ENCODE measurements at places on chromosomes 1 and 21.
A peak's percentile ranks its signal among the peaks of the same experiment; 100 is the strongest.

GRCh38 chr1:86957221-86957620, 42.8 kb downstream of the HS2ST1 start:
- DNase-seq: no peak

GRCh38 chr1:178684542-178685000, 40.5 kb upstream of the RALGPS2 start:
- DNase-seq: no peak

GRCh38 chr1:207029701-207030521, 2.6 kb downstream of the C1orf116 start:
- DNase-seq: no peak

- DNase-seq: no peak
These were observed 88.5 kb upstream of the SOD1 start for GRCh38 chr21:31570824-31571566.

GRCh38 chr21:37800057-37800455, 116.2 kb downstream of the KCNJ6 start:
- no peak for DNase-seq

DNA sequence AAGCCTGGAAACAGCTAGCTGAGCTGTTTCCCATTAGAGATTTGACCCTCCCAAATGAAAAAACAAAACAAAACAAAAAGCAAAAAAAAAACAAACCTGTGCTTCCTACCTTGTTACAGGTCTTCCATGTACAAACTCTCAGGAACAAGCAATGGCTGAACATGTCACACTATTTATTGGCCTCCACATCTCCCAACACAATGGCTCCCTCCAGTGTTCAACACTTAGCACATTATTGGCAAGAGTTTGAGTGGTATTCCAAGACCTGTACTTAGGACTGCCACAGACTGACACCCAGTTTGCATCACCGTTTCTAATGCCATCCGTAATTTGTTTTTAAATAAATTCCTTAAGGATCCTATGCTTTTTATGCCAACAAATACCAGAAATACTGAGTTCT, 195.0 kb upstream of the OLFM3 start:
- DNase-seq: no peak

DNA sequence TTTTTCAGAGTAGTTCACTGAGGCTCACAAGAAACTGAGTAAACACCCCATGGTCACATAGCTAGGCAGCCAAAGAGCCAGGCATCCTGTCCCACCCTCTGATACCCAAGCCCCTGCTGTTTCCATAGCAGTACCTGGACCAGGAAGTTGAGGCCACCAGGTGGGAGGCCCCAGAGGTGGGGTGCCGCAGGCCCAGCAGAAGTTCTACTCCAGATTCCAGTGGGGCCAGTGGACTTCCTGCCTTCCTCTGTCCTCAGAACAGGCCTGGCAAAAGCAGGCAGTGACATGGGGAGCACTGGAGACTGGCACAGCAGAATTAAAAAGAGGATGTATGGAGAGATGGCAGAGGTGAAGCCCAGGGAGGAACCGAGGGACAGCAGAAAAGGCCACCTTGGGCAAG, 19.0 kb downstream of the FOXO6 start:
- no peak for DNase-seq

- DNase-seq: no peak
These were observed 13.9 kb upstream of the LRIG2 start for GRCh38 chr1:113058941-113059706.

DNA sequence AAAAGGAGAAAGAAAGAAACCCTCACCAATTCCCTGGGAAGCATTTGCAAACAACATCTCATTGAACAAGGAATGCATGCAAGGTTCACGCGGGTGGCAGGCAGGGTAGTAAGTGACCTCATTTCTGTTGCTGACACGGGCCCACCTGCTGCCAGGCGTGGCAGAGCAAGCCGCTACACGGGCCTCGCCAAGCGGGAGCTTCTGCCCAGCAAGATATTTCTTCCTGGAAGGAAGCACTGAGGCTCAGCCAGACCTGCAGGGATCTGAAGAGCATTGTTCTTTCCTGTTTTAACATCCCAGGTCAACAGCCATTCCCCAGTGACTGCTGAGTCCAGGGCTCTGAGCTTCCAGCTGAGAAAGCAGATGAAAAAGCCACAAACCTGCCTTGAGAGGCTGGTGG, 91.9 kb upstream of the IGSF21 start:
- peak; percentile 8 for DNase-seq

DNA sequence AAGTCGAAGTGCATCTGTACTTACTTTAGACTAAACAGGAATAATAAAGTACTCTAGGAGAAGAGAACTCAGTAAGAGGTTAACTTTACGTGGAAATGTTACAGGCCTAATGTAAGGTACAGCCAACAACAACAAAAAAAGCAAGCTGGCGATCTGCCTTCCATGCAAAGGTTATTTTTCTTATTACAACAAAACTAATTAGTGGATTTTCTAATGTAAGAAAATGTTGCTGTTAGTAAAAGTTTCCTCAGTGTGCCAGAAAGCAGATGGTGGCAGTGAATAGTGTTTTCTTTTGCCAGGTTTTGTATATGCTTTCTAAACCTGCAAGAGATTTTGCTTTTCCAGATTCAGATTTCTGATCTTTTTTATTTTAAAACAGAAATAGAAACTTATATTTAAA, 179.2 kb downstream of the NFIA start:
- no peak for DNase-seq

DNA sequence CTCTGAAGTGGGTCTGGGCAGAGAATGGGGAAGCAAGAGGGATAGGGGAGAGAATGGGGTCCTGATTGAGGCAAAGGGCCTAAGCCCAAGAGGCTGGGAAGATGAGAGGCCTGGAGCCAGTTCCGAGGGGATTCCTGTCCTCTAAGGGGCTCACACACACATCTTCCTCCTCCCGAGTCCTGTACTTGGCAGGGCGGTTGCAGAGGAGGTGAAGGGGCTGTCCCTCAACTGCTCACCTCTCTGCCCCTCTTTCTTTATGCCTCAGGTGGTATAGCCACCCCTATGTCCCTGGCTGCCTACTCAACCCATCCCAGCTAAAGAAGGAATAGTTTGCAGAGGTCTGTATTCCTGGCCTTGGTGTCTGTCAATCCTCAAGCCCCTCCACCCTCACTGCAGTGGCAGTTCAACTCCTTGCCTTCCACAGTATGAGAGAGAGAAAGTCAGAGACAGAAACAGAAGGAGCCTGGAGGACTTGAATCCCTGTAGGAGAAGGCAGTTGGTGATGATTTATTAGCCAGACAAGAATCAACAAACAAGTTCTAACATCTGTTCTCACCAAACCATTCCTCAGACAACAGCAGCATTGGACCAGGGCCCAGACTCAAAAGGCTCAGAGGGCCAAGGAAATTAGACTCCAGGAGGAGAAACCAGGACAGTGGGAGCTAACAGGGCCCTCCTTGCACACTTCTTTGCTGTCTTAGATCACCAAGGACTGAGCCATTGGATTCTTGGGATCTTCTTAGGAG, 10.7 kb downstream of the SH2D2A start:
- DNase-seq: peak; percentile 43

GRCh38 chr1:223771814-223772770, 59.8 kb downstream of the CAPN2 start:
- DNase-seq: no peak

DNA sequence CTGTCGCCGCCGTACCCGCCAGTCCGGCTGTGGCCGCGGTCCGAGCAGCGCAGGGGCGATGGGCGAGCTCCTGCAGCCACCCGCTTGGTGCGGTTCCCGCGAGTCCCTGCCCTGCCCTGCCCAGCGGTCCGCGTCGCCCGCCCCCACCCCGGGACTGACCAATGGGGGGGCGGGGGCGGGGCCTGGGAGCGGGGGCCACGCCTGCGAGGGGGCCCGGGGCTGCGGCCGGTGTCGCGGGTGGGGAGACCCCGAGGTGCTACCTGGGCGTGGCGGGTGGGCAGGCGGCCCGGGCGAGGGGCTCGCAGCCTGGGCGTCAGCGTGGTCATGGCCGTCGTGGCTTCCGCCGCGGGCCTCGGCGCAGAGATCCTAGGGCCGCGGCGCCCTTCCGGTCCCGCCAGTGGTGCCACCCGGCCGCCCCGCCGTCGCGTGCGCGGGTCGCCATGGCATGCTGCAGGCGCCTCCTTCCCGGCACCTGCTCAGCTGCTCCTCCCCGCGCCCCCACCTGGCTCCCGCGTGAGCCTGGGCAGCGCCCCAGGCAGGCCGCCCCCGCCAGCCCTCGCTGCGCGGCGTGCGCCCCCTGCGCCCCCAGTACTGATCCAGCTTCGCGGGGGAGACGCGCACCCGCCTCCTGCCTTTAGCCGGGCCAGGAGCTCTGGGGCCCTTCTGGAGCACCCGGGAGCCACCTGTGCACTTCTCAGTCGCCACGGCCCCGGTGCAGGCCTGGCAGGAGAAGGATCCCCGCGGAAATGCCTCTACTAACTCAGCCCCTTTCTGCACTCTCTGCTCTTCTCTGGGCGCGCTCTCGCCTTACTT, at the start of gene BMP8B:
BMP8B (minus strand) TSS at position 108 of the 813 bp plus-strand sequence. CDS start 380 bp downstream, outside the sequence.
- peak; percentile 98 for DNase-seq

- no peak for DNase-seq
These were observed 10.1 kb downstream of the CFAP298 start for GRCh38 chr21:32602099-32602498.

GRCh38 chr1:181152892-181153633, 64.6 kb downstream of the IER5 start:
- no peak for DNase-seq

GRCh38 chr1:204721373-204722055, 36.0 kb upstream of the LRRN2 start:
- no peak for DNase-seq

DNA sequence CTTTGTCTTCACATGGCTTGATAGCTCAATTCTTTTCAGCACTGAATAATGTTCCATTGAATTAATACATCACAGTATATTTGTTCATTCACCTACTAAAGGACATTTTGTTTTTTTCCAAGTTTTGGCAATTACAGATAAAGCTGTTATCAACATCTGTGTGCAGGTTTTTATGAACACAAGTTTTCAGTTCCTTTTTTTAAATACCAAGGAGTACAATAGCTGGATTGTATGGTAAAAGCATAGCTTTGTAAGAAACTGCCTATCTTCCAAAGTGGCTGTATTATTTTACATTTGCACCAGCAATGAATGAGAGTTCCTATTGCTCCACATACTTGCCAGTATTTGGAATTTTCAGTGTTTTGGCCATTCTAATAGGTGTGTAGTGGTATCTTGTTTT, 4.8 kb upstream of the MCOLN2 start:
- DNase-seq: no peak

DNA sequence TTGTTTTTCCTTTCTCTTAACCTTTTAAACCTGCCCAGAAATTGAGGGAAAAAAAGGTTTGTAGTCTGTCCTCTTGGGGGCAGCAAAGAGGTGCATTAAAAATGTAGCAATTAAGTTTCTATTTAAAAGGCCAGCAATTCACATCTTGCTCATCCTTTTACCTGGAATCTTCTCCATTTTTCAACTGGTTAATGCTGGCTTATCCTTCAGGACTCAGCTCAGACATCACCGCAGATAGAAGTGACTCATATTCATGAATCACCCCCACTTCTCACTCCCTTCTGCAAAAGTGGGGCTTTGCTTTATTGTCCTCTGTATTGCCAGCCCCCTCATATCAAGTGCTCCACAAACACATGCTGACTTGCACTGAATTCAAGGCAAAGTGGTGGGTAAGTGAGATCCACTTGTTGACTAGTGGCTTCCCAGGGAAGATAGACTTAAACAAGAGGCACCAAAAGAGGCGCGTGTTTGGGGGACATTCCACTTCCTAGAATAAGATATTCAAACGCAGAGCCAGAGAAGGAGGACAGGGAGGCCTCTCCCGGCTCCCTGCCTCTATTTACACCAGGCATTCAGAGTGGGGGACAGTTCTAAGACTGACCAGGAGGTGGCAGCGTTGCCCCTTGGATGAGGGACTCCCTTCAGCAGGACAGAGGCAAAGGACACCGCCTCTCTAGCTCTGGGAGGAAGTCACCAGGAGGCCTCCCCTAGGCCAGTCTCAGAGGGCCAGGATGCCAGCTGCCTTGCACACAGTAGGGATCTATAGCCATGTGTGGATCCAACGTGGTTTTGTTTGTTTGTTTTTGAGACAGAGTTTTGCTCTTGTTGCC, 23.2 kb upstream of the ZNF648 start:
- peak; percentile 45 for DNase-seq

- DNase-seq: peak; percentile 35
These were observed 25.6 kb downstream of the PPP1R12B start for GRCh38 chr1:202374099-202374498.

Data from NCI-H2029 treated with DMSO at 0.1 percent for 48 hours (cell line).